Activated CD4-positive, CD25-positive, alpha-beta regulatory T cell treated with anti-CD3 and anti-CD28 coated beads, Interleukin-2, amount 50 U/mL, for 16 hours (primary cell): ENCODE measurements at places on chromosomes 11 and 22.

DNA sequence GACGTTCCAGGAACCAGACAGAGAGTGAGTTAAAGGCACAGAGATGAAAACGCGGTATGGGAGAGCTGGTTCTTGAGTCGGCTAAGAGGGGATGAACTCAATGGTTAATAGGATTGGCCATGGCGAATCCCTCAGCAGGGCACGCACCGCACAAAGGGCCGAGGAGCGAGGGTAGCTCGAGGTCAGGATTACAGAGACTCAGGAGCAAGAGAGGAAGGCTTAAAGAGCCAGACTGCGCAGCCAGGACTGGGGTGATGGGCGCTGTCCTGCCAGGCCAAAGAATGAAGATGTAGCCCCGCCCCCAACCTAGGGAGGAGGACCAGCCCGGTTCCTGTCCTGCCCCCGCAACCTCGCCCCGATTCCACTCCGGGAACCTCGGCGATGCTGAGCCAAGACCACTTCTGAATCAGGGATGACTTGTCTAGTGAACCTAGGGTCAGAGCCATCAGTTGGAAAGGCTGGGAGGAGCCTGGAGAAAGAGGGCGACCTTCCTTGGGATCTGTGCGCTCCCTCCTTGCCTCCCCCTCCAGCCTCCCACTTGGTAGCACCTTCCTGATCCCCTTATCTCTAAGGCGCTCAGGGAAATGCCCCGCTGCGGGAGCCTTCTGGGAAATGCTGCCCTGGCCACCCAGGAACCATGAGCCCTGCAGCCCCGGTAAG, at the start of gene PLEKHB1:
Gene PLEKHB1, plus strand, starts transcription at position 610 of the 660 bp plus-strand sequence. Its CDS starts 28 bp downstream, at position 638.
- no peak for DNase-seq

DNA sequence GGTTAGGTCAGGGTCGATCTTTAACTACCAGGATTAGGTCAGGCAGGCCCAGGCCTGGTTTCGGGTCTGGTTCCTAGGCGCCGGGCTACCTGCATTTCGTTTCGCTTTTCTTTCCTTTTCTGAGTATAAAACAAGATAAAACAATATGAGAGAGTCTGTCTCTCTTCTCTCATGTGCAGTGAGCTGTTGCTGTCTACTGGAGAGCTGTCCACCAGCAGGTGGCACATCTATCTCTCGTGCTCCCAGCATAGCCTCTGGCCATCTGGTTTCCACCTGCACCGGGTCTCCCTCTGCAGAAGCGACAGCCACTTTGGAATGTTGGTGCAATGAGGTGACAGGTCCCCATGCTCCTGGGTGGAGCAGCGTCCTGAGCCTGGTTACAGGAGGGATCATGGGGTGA, 27.6 kb downstream of the RIBC2 start:
- no peak for DNase-seq

- no peak for DNase-seq
Observed at GRCh38 chr11:65357856-65358356, 3.4 kb downstream of the TIGD3 start.

- no peak for DNase-seq
Observed at GRCh38 chr11:123193742-123194141, 1.3 kb downstream of the CLMP start.

DNA sequence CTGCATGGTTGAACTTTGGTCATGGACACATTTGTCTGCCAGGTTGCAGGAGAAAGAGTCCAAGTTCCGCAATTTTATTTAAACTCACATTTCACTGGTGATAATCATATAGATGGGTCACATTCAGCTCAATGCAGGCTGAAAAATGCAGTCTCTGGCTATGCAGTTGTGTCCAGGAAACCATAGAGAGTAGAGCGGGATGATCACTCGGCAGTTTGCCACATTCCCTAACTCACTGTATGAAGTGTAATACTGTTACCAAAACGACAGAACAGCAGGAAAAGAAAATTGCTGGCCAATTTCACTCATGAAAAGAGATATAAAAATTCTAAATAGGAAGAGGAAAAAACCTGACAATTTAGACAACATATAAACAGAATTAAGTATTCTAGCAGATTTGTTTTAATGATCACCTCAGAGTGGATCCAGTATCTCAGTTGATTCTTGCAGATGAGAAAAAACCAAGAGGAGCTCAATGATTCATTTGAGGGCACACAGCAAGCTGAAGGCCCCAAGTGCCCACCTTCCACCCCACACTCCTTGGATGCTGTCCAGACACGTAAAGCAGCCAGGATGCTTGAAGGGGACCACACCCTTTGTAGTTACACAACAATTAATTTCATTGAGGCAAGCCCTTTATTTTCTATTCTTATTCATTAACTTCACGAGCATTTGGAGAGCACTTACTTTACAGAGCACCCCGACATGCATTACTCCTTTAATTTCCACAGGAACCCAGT, 422.3 kb downstream of the SOX6 start:
- no peak for DNase-seq

GRCh38 chr22:48757985-48758561, 1069.6 kb downstream of the BRD1 start:
- DNase-seq = no peak

DNA sequence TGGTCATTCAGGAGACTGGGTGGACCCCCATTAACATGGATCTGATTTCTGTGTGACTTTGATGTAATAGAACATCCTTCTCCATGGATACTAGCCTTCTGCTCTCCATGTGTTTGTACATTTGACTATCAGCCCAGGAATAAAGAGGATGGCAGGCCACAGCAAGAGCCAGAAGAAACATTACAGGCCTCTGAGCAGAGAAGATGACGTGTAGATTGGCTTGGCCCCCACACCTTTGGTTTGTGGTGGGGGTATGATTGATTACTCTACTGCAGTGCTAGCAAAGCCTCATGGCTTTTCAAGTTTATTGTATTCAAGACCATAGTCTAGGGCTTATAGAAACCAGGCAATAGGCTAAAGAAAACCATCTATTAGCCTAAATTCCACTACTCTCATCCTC, 77.0 kb downstream of the GRAMD1B start:
- no peak for DNase-seq

GRCh38 chr22:49880281-49880680, 26.6 kb downstream of the ZBED4 start:
- DNase-seq = no peak

GRCh38 chr11:22479971-22480720, 142.0 kb downstream of the SLC17A6 start:
- no peak for DNase-seq

- DNase-seq = no peak
Observed at GRCh38 chr11:10488121-10488933, 33.3 kb downstream of the AMPD3 start.

- DNase-seq = no peak
Observed at GRCh38 chr11:12005476-12005875, 3.0 kb downstream of the DKK3 start.

- DNase-seq = no peak
Observed at GRCh38 chr11:17403980-17404759, 15.7 kb upstream of the KCNJ11 start.

DNA sequence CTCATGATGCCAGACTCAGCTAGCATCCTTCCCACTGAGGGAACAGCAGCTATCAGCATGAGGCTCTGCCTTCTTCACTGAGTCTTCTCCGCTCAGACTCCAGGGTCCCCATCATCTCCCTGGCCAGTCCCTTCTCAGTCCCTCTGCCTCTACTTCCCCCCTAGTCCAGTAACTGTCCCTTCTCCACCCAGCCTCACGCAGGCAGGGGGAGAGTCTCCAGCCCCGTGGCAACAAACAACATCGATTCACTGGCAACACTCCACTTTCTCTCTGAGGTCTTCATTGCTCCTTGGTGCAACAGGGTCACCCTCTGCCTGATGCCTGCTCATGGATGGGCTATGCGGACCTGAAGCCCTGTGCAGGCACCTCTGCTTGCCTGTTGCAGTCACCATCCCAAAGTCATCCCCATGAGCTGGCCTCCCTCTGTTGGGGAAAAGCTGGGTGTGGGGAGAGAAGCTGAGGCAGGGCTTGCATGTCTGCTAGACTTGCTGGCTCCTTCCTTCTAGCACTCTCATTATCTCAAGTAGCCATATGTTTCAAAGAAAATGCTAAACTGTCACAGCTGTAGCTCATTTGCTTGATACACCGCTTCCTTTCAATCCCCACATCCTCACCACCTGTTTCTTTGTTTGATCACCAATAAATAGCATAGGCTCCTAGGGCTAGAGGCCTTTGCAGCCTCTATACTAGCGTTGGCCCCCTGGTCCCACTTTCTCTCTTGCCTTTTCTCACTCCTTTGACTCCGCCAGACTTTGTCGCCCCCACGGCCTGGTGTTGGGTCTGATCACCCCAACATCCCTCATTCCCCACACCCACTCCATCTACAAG, 4.3 kb upstream of the BCR start:
- no peak for DNase-seq

DNA sequence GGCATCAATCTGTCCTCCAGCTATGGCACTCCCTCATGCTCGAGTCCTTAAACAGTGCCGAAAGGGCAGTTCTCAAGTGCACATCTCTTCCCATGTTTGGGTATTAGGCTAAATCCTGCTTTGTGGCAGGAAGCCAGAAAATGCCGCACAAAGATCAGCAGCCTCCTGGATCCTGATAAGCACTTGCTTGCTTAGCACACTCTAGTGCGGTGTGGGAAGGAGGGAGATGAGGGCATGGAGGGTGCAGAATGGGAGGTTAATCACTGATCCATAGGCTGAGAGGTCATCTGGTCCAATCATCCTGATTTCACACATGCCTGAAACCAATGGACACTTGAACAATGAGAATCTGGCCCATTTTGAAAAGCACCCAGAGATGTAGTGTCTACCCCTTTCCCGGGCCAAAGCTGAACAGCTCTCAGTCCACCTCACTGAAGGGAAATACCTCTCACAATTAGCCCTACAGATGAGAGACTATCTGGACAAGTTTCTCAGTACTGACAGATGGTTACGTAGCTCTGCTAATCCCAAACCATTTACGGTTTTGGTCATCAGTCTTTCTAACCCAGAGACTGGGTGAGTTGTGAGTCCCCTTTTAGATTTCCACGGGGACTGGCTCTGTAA, 29.8 kb upstream of the CHRM4 start:
- DNase-seq = no peak

- no peak for DNase-seq
Observed at GRCh38 chr22:37641561-37641949, 2.1 kb downstream of the SH3BP1 start.

GRCh38 chr11:110286298-110287040, 9.9 kb downstream of the RDX start:
- no peak for DNase-seq
